ENCODE measurements at places on chromosomes 6 and 20. TPM values are rescaled to one million over a fixed set of nuclear protein-coding genes. Genes with fewer than 3 reads are reported as not detected.

CHMP4B gene
- total RNA-seq: 96.4 TPM

DNA sequence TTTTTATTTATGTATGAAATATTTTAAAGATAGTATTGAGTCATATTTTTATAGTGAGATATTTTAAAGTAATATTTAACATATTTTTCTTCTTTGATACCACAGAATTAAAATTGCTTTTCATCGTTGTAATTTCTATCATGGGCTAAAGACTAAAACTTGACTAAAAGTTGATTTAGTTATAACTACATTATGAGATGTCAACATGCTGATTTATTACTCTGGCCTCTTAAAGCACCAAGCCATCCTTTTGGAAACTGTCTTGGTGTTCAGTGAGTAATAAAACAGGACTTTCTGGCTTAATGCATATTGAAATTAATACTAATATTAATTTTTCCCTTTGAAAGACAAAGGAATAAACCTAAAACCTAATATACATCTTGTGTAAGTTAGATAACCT is 95.2 kb upstream of the ADGRF4 start:
- no peak overlapping the region for H3K4me3 ChIP-seq
- H3K4me1 ChIP-seq: peaks cover 13% of the 10 kb centered on the region
- no peak for DNase-seq
- no peaks in the 10 kb centered on the region for H3K27me3 ChIP-seq

- DNase-seq: peak; percentile 88
- no peaks in the 10 kb centered on the region for H3K36me3 ChIP-seq
- peak overlapping the region; percentile 90 for H3K27ac ChIP-seq
- H3K4me1 ChIP-seq: peaks cover 80% of the 10 kb centered on the region
- H3K27me3 ChIP-seq: no peaks in the 10 kb centered on the region
Observed at GRCh38 chr6:159106627-159107241, 61.9 kb upstream of the TAGAP start.

GRCh38 chr20:55488593-55488992 is 516.7 kb downstream of the CBLN4 start:
- H3K36me3 ChIP-seq: no peaks in the 10 kb centered on the region
- no peaks in the 10 kb centered on the region for H3K4me1 ChIP-seq
- H3K4me3 ChIP-seq: no peak overlapping the region

DNA sequence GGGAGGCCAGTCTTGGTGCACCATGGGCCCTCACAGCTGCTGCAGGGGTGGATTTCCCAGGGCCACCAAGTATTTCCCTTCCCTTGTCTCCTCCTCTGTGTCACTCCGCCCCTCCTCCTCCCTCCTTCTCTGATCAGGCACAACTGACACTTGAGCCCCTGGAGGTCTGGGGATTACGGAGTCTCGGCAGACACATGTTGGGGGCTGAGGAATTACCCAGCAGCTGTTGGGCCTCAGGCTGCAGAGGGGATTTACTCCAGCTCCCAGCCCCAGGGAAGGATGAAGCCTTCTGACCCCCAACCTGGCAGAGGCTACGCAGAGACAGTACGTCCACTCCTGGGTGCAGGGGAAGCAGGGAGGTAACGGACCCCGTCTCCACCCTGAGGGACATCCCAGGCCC is 420.5 kb upstream of the SULF2 start:
- no peak overlapping the region for H3K27ac ChIP-seq
- no peak overlapping the region for H3K4me3 ChIP-seq
- H3K36me3 ChIP-seq: no peaks in the 10 kb centered on the region
- no peaks in the 10 kb centered on the region for H3K27me3 ChIP-seq
- DNase-seq: no peak

PI3 gene
- not detected for total RNA-seq

ANGPT4 gene
- total RNA-seq: not detected

- no peak for DNase-seq
- H3K36me3 ChIP-seq: peaks cover 2% of the 10 kb centered on the region
- H3K4me1 ChIP-seq: no peaks in the 10 kb centered on the region
- no peak within 1 kb of the TSS for H3K4me3 ChIP-seq
Observed at GRCh38 chr6:19836799-19837510, at the start of gene ID4. Gene ID4, plus strand, starts transcription at chr6:19837370. Its CDS starts 385 bp downstream, at chr6:19837755.

- no peak overlapping the region for H3K4me3 ChIP-seq
- no peaks in the 10 kb centered on the region for H3K27me3 ChIP-seq
- H3K36me3 ChIP-seq: no peaks in the 10 kb centered on the region
- no peaks in the 10 kb centered on the region for H3K4me1 ChIP-seq
- no peak for DNase-seq
- H3K27ac ChIP-seq: no peak overlapping the region
Observed at GRCh38 chr6:74410630-74411029, 714.6 kb downstream of the CD109 start.

- no peak overlapping the region for H3K27ac ChIP-seq
- no peak overlapping the region for H3K4me3 ChIP-seq
- DNase-seq: no peak
- no peaks in the 10 kb centered on the region for H3K4me1 ChIP-seq
- H3K36me3 ChIP-seq: no peaks in the 10 kb centered on the region
- H3K27me3 ChIP-seq: peaks cover 2% of the 10 kb centered on the region
Observed at GRCh38 chr6:126312013-126312665, 27.8 kb upstream of the CENPW start.

- no peak within 1 kb of the TSS for H3K27ac ChIP-seq
- peaks cover 26% of the 10 kb centered on the region for H3K27me3 ChIP-seq
- H3K36me3 ChIP-seq: no peaks in the 10 kb centered on the region
- H3K4me3 ChIP-seq: peak within 1 kb of the TSS; percentile 67
- no peaks in the 10 kb centered on the region for H3K4me1 ChIP-seq
Observed at GRCh38 chr20:62367136-62367632, at the start of gene LAMA5. Gene LAMA5, minus strand, starts transcription at chr20:62367312. Its CDS starts 67 bp downstream, at chr20:62367245.
